D341Med (cell line): ENCODE measurements at places on chromosomes 1 and 21.
A peak's percentile ranks its signal among the peaks of the same experiment; 100 is the strongest.

DNA sequence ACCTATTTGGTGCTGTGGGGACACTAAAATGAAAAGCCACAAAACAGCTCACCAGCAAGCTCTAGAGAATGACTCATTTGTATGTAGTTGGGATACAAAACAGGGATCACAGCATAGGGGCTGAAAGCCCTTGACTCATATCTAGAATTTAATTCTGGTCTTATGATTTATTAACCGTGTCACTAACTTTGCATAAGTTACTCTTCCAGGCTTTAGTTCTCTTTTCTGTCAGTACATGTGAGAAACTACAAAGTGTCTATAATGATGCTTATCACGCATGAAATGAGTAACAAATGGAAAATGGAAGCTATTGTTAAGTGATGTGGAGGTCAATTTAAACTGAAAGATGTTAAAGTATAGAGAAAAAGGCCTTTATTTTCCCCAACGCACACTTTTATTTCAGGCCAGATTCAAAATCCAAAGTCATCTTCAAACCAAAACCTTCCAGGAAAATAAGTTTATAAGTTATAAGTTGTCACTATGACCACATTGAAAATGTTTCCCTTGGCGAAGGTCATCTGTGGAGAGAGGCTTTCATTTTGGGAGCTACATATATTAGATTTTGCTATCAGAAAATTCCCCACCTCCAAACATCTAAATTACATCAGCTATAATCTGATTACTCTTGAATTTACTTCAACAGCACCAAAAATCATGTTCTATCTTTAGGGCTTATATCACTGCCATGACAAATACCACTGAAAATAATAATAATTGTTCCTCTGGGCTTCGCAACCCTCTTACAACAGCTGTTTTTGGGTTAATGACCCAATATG, 430.5 kb downstream of the MRPL39 start:
- no peak for DNase-seq

- no peak for DNase-seq
These were observed 397.6 kb downstream of the LRRIQ3 start for GRCh38 chr1:73800376-73800775.

- DNase-seq = no peak
These were observed 349.6 kb downstream of the DISC1 start for GRCh38 chr1:231976231-231976630.

- no peak for DNase-seq
These were observed 22.1 kb downstream of the LRRC52 start for GRCh38 chr1:165565751-165566490.

- DNase-seq = no peak
These were observed 8.4 kb upstream of the C1orf185 start for GRCh38 chr1:51093581-51093980.

DNA sequence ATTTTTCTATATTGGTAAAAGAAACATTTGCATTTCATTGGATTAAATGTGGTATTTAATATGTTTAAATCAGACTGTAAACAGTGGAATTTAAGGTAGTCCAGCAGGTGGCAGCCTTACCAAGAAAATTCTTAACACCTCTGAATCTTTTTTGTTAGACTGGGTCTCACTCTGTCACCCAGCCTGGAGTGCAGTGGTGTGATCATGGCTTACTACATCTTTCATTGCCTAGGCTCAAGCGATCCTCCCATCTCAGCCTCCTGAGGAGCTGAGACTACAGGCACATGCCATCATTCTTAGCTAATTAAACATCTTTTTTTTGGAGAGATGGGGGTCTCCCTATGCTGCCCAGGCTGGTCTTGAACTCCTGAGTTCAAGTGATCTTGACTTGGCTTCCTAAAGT, 98.8 kb downstream of the RABGAP1L start:
- DNase-seq = peak; percentile 34

DNA sequence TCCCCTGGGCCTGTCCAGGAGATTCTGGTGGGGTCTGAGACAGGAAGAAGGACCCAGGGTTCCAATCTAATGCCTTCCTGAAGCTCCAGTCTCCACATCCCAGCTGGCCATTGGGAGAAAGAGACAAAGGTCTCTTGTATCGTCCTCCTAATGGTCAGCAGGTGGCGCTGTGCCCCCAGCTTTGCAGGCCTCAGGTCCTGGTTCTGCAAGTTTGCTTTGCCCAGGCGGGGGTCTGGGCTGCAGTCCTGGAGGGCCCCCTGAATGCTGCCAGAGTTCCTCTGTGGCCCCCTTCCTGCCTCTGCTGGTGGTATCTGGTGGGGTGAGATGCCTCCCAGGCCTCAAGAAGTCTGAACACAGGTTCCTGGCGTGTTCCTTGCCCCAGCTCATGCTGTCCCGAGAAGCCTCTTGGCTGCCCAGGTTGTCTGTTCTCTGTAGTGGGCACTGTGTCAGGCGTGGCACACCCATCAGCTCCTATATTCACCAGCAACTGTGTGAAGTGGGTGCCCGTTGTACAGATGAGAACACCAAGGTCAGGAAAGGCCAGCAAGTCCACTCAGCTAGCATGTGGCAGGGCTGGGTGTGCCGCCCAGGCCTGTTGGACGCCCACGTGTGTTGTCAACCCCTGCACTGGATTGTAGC, 33.8 kb upstream of the CSF3R start:
- DNase-seq = peak; percentile 83

- no peak for DNase-seq
These were observed 85.2 kb downstream of the DENND1B start for GRCh38 chr1:197690074-197690473.

- DNase-seq = no peak
These were observed 59.6 kb downstream of the HSF2BP start for GRCh38 chr21:43599728-43600127.

DNA sequence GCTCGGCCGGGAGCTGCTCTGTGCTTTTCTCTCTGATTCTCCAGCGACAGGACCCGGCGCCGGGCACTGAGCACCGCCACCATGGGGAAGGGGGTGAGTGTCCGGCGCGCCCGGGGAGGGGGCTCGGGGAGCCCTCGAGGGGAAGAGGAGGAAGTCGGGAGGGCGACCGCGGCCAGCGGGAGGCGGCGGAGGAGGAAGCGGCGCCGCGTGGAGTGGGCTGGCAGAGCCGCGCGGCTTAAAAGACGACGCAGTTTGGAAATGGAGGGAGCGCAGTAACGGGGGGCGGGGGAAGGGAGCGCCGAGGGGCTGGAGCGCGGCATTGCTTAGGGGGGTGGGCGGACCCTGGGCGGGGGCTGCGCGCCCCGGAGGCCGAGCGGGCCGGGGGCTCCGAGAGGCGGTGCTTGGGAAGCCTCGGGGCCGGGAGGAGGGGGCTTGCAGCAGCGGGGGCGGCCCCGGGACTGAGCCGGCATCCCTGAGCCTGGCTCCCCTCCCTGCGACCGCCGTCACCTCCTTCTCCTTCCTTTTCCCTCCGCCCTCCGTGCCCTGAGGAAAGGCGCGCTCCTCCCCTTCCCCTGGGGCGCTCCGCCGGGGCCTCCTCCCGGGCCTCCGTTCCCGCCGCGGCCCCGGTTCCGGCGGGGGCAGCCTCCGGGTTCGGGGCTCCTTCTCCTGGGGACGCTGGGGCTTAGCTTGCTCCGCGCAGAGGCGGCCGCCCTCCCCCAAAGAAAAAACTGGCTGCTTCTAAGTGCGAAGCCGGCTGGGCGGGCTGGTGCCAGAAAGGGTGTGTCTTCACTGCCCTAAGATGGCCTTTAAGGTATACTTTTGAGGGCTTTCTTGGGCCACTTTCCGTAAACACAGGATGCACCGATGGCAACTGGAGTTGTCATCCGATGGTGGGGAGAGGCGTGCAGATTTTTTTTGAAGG, 648 bp downstream of the ATP1A1 start:
- peak; percentile 71 for DNase-seq

DNA sequence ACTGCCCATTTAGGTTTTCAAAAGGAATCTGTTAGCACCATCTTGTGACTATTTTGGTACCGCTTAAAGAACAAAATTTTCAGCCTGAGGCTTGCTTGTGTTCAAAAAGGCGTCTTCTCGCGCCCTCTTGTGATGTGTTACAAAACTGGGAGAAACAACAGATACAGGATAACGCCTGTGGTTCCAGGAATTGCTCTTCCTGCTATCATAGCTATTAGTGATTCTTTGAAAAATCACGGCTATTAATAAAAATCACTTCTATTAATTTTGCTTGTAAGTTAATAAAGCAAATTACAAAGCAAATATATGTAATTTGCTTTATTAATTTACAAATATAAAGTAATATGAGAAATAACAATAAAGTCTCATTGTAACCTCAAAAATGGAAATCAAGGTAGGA, 82.2 kb upstream of the ABCD3 start:
- peak; percentile 40 for DNase-seq

- peak; percentile 44 for DNase-seq
These were observed 74.1 kb downstream of the XCL2 start for GRCh38 chr1:168469690-168470089.

DNA sequence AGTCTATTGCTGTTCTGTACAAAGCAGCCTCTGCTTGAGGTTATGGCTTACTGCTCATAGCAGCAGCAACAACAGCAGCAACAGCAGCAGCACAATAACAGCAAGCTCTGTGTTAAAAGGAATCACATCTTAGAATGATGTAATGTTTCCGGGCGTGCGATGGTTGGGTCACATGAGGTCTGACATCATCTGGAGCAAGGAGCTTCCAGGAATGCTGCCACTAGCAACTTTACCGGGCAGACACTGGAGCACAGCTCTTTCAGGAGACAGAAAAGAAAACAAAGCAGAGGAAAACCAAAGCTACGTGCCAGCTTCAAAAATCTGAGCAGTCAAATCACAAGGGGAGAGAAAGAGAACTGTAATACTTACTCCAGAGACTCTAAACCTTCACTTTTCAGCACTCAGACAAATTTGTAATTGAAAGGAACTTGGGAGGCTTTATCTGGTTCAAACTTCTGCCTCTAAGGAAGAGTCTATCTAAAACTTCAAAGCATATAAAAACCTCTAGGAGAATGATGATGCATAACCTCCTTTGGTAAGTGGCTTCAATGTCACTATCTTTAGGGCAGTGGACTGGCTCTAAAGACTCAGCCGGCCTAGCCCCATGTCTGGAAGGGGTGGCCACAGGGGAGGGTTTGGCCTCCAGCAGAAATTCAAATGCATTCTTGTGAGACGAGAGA, 28.3 kb upstream of the RAB3GAP2 start:
- DNase-seq = no peak

DNA sequence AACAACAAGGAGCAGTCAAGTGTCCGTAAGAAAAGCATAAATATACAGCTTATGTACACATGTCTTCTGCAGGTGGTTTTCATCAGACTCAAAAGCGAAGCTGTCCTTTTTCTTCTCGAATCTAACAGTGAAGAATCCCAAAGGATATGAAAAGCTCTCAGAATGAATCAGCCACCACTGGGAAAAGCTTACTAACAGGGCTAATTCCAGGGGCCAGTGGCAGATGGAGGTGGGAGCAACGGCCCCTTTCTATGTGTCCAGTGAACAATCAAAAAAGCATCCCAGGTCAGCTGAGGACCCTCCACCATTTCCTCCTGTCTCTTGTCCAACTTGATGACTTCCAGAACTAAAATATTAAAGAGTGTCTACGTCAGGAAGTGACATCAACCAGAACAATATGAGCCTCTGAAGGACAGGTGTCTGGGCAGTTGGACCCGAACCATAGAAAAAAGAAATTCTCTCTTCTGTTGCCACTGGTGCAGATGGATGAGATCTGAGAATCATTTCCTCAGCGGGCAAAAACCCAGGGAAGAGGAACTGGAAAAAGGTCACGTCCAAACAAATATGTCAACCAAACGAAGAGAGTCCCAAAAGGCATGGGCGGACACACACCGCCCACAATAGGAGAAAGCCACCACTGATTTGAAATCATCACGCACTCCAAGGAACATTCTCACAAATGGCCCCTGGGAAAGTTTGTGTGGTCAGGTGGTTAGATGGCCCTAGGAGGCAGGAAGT, 70.4 kb upstream of the TIAM1 start:
- no peak for DNase-seq

GRCh38 chr1:116316373-116316772, 56.7 kb upstream of the ATP1A1 start:
- no peak for DNase-seq

GRCh38 chr21:17527711-17528110, 14.9 kb downstream of the CXADR start:
- DNase-seq = no peak

DNA sequence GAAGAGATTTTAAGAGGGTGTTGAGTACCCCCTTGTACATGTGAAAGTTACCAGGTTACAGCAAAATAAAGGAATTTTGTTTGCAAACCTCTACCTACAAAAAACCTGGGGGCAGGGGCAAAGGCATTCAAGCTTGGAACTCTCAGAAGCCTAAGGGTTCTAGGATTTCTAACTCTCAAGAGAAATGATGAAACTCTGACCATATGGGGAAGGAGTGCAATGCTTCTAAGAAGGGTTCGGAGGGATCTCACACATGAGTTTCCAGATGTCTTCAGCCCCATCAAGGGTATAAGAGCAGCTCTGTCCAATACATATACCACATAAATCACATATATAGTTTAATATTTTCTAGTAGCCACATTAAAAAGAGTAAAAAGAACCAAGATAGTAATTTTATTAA, 7.3 kb upstream of the FCGR2A start:
- DNase-seq = no peak

- DNase-seq = no peak
These were observed 76.6 kb upstream of the NRIP1 start for GRCh38 chr21:15141261-15141970.

- DNase-seq = no peak
These were observed 42.6 kb upstream of the EPB41 start for GRCh38 chr1:28871631-28872401.

GRCh38 chr21:17402937-17403336, 109.9 kb upstream of the CXADR start:
- DNase-seq = no peak

- no peak for DNase-seq
These were observed 3.0 kb downstream of the GNG12 start for GRCh38 chr1:67830226-67830625.

DNA sequence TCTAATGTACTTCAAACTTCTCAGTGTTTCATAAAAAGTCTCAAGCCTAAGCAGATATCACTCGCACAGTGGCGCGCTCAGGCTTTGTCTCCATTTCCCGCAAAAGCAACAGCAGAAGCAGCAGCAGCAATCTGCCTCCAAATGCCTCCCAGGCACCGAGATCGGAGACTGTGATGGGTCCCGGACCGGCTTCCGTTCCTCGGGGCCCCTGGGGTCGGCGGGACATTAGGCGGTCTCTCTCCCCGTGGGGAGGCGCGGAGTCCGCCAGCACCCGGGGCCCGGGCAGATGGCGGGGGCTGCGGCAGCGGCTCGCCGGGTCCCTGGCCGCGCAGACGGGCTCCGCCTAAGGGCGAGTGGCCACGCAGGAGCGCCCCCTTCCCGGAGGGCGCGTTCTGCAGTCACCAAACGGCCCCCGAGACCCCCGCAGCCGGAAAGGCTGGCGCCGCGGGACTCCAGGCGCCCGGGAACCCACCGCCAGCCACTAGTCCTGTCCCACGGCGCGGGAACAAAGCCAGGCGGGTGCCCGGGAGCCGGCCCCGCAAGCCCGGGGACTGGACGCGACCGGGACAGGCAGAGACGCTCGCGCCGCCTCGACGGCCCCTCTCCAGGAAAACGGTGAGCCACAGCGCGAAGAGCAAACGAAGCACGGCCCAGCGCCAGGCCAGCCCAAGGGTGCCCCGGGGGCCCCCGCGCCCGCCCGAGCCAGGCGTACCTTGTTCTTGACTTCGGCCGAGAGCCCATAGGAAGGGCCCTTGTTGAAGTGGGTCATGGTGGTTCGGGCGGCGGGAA, 590 bp downstream of the CNN3 start:
- DNase-seq = peak; percentile 83
